Jurkat, Clone E6-1 (cell line): ENCODE measurements at places on chromosomes 3 and 15.

DNA sequence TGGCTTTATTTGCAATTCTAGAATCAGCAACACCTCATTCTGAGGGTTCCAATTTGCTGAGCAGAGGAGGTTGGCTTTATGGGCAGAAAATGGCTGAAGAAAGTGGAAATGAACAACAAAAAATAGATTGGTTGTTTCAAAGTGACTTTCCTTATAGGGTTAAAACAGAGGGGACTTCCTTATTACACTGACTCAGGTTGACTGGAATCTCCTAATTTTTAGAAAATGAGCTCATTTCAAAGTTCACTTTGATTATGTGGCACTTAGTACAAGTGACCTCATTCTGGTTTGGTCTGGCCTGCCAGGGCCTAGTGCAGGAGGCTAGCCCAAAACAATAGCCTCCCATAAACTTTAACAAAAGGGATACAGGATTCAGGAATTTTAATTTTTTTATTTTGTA is 41.4 kb downstream of the NFKBIZ start:
- no peak for DNase-seq

- DNase-seq: no peak
These were observed 282.8 kb upstream of the PROK2 start for GRCh38 chr3:72067721-72068120.

GRCh38 chr15:79067969-79068368 is 22.6 kb downstream of the RASGRF1 start:
- DNase-seq: no peak

GRCh38 chr3:15324379-15324808 is 8.0 kb downstream of the SH3BP5 start:
- no peak for DNase-seq

- DNase-seq: peak; percentile 46
These were observed 61.4 kb downstream of the FRMD4B start for GRCh38 chr3:69324362-69325025.

GRCh38 chr3:125073390-125073905 is 17.7 kb upstream of the HEG1 start:
- DNase-seq: no peak

DNA sequence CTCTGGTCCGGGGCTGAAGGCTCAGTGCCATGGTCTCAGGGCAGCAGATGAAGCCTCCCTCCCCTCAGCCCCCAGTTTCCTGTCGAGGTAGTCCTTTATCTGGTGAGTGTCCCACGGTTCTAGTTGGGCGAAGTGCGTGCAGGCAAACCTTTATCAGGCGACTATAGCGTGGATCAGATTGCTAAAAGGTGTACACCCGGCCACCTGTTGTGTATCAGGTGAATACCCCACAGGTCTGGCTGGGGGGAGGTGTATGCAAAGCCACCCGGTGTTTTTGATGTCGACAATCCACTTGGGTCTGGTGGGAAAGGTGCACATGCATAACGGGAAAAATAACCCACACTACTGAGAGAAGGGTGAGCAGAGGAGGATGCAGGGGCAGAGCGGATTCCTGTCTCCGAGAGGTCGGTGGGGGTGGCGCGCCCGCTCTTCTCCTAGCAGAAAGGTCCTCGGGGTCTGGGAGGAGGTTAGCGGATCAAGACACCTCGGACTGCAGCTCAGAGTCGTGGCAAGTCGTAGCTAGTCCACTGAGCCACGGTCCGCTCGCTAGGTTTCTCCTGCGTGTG is 507 bp downstream of the SLC12A6 start:
- no peak for DNase-seq

- no peak for DNase-seq
These were observed 24.4 kb downstream of the MAGEF1 start for GRCh38 chr3:184687363-184688015.

- no peak for DNase-seq
These were observed 64.6 kb downstream of the ARNT2 start for GRCh38 chr15:80468796-80469195.

DNA sequence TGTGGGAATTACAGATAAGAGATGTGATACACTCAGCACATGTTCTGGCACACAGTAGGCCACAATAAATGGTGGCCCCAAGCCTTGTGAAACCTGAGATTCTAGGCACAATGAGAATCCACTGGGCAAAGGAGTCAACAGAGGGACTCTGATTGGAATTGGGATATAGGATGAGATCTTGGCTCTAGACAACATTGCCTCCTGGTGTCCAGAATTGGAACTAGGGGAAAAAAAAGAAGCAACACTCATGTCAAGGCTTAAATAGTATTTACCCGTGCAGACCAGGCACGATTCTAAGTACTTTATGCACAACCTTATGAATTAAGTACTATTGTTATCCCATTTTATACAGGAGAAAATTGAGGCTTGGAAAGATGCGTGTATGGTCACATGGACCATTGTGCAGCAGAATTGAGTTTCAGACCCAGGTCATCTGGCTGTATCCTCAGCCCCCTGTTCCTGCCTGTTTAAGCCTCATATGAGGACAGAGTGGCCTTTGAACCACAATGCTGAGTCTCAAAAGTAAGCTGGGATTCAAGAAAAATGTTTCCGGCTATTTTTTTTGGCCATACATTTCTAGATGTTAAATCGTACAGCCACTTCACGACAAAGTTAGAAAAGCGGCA is 124.8 kb downstream of the SV2B start:
- peak; percentile 21 for DNase-seq

GRCh38 chr3:31370681-31371080 is 162.0 kb upstream of the STT3B start:
- DNase-seq: no peak

GRCh38 chr15:86399041-86399954 is 319.6 kb downstream of the AGBL1 start:
- DNase-seq: no peak

DNA sequence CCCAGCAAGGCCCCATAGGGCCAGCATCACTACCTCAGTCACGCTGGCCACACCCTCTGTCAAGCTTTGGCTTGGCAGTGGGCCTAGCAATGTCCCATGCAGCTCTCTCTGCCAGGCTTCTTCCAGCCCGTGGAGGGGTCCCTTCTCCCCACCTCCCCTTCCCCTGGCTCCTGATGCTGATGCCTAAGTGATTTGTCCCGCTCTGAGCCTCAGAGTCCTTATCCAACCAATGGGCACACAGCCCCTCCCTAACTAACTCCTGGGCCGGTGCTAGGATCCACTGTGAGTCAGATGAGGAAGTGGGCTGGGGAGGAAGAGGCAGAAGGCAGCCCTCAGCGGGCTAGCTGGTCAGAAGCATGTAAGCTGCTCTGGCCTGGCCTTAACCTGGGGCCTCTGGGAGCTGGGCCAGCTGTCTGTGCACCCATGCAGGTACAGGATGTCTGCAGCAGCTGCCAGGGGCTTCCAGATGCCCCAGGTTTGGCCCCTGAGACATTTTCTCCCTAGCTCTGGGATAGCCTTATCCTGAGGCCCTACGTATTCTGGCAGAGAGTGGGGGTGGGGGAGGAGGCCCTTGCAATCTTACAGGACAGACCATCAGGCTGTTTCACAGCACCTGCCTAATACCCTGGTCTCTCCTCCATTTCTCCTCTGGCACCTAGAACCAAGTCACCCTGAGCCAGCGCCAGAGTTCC is 740 bp upstream of the ZBTB47 start:
- DNase-seq: no peak

DNA sequence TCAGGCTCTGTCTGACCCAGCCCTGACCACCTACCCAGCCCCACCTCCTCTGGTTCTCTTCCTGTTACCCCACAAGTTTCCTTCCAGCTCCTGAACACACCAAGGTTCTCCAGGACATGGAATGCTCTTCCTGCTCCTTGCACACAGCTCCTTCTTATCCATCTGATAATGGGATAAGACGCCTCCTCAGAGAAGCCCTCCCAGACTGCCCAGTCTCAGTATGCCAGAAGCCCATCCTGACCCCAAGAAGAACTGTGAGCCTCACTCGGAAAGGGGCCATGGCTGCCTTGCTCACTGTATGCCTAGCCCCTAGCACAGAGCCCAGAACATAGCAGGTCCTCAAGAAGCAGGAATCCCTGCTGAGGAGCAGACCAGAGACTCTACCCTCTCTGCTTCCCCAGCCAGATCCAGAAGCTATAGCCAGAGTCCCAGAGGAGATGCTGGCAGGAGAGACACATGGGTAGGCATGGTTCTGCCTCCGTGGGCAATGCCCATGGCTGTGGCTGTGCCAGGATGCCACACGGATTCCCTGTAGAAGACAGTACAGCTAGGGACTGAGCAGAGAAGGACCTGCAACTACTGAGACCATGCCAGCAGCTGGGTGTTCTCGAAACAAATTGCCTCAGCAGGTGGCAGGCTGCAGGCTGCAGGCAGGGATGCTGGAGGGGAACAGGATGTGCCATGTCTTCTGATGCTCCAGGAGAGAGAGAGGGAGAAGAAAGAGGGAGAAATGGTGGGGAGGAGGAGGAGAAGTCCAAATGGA is 74.0 kb upstream of the LINGO1 start:
- DNase-seq: no peak
